ENCODE measurements at places on chromosomes 1 and 21.

DNA sequence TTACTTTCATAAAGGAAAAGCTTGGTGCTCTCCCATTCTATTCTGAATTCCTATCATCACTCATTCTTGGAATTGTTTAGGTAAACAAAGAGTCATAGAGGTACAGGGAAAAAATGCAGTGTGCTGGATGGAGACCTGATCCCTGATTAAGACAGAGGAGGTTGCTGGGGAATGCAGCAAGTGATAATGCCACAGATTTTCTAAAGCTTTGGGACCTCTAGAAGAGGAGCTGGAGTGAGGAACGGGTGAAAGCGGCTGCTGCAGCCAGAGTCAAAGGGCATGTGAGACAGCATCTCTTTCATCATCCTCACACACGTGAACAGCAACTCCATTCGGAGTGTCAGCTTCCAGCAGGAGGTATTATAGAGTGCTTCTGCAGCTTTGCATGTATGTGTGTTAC is 54.9 kb upstream of the DIPK1A start:
- peak; percentile 38 for DNase-seq

DNA sequence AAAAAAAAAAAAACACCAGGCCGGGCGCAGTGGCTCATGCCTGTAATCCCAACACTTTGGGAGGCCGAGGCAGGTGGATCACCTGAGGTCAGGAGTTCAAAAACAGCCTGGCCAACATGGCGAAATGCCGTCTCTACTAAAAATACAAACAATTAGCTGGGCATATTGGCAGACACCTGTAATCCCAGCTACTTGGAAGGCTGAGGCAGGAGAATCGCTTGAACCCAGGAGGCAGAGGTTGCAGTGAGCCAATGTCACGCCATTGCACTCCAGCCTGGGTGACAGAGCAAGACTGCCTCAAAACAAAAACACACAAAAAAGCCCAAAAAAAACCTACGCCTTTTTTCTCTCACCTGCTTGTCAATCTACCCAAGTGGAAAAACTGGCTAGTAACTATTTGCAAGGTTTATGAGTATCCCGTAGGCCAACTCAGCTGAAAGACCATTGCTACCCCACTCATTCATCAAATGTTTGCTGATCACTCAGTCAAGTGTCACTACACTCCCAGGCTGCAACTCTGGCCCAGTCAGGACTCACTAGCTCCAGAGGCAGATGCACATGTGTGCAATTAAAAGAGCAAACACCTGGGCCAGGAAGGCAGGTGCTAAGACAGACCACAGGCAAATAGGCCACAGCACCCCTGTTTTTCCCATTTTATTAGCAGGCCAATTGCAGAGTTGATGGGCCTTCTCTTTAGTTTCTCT is 2.0 kb downstream of the CSRP1 start:
- no peak for DNase-seq

DNA sequence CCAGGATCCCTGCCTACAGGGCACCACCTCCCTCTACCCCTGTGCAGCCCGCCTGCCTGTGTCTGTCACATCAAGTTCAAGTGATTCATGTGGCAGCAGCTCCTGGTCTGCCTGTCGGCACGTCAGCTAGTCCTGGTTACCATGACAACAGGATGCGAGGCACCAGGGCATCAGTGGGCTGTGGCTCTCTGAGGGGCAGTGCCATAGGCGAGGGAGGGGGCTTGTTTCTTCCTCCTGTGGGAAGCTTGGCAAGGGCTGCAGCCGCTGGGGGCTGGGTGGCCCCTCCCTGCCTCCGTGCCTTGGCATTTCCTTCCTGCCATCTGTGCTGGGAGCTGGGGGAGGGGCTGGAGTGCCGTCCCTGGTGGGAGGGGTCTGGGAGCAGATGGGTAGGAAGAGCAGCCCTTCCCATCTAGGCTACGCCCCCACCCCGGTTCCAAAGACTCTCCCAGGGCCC is 43.1 kb downstream of the FOXO6 start:
- DNase-seq: no peak

DNA sequence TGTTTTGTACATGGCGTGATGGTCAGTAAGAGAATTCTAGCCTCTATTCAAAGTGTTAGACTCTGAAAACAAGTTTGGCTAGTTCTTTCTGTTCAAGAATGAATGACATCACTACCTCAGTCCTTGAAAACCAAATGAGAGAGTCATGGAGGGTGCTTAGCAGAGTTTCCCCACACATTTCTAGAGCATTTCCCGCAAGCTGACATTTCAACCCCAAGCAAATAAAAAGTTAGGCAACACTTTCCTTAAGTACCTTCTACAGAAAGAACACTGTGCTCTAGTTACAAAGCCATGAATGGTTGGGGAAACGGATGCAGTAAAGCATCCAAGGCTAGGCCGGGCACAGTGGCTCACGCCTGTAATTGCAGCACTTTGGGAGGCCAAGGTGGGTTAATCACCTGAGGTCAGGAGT is 47.9 kb upstream of the SLC44A3 start:
- no peak for DNase-seq

GRCh38 chr1:218345673-218346390 is 696 bp downstream of the TGFB2 start:
- peak; percentile 60 for DNase-seq

Measured in HuH-7 (cell line).